ENCODE measurements at places on chromosomes 13 and 19.

- no peak for DNase-seq
These were observed 49.9 kb downstream of the MBD3L2B start for GRCh38 chr19:6971366-6971765.

DNA sequence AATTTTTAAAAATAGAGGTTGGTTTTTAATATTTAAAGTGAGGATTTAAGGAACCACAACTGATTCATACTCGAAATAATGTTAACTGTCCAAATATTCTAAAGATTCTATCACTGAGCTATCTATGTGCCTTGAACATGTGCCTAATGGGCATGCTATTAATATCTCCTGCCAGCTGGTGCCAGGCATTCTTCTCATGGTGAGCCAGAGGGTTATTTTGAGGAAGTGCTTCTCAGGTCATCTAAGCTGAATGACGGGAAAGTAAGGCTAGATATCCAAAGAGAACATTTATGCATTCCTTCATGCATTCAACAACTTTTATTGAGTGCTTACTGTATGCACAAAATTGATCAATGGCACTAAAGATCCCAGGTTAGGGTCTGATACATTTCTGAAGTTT is 138.2 kb downstream of the PIBF1 start:
- no peak for DNase-seq

DNA sequence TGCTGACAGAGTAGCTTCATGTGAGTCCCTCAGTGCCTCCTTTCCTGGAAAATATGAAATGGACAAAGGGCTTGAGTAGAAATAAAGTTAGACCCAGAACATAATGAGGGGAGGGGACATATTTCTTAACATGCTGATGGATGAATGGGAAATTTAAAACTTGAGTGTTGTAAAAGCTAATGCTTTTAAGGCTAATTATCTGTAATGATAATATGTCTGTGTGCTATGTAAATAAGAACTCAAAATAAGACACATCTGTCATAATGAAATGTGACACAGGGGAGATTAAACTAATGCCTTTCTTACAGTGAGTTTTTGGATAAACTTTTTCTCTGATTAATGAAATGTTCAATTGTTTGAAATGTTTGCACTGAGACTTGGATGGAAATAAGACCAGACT is 65.8 kb upstream of the RFXAP start:
- no peak for DNase-seq

GRCh38 chr13:98710521-98710920 is 42.0 kb downstream of the SLC15A1 start:
- DNase-seq = no peak

GRCh38 chr19:49084206-49085019 is 838 bp upstream of the SNRNP70 start:
- no peak for DNase-seq

GRCh38 chr13:113474179-113474578 is 16.3 kb downstream of the DCUN1D2 start:
- no peak for DNase-seq

DNA sequence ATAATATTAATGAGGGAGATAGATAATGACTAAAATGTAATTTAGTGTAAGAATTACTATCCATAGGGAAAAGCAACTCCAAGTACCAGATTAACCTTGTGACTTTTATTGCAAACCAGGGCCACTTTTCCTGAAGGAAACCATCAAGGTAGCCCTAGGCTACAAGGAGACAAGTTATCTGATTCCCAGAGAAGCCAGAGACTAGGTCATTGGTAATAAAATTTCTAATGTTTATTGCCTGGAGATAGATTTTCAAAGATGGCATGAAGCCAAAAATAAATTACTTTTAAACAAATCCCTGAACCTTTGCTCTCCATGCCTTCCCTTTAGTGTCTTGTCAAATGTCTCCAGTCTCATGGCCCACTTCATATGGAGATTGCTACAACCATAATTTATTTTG is 610.1 kb upstream of the SLC10A2 start:
- no peak for DNase-seq

GRCh38 chr19:5932609-5933262 is 18.7 kb downstream of the CAPS start:
- DNase-seq = no peak

- no peak for DNase-seq
These were observed 5.0 kb upstream of the TEX29 start for GRCh38 chr13:111315347-111315995.

DNA sequence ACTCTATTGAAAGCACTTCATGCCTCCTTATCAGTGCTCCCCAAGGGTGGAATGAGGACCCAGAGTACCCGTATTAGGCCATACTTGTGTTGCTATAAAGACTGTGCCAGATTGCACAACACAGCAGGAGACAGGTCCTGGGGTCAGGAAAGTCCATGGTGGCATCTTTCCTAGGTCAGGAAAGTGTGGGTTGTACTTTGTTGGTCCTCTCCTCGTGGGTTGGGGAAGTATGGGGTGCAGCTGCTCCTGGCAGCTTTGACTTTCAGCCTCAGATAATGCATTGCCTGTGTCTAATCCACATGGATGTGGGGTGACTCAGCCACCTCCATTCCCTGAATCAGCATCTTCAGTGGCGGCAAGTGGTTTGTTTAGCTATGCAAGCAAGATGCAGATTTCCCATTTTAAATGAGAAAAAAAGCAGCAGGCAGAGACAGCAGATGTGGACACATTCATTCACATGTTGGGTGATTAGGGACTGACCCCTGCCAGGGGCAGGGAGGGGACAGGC is 8.4 kb upstream of the CYP2B6 start:
- DNase-seq = no peak

- DNase-seq = no peak
These were observed 28.0 kb upstream of the SACS start for GRCh38 chr13:23461544-23461943.

- DNase-seq = no peak
These were observed 5.1 kb downstream of the TMEM86B start for GRCh38 chr19:55223291-55224037.

GRCh38 chr13:80313668-80314256 is 27.2 kb downstream of the SPRY2 start:
- DNase-seq = no peak

DNA sequence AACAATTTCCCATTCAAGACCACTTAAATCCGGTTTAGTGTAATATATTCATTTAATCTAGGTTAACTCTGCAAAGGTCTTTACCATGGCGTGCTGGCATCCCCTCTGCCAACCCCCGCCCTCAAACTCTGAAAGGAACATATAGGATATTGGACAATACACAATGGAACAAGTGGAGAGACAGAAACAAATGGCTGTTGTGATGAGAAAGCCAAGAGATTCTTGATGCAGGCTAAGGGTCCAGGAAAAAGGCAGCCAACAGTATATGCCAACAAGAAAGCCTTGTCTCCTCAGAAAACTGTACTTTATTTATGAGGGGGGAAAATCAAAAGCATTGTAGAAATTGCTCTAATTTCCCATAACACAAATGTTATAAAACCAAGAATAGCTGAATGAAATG is 407.3 kb upstream of the SGCG start:
- DNase-seq = no peak

GRCh38 chr19:18776736-18777135 is 14.4 kb downstream of the COMP start:
- DNase-seq = no peak

- no peak for DNase-seq
These were observed 136.1 kb downstream of the LACC1 start for GRCh38 chr13:44015811-44016210.

- no peak for DNase-seq
These were observed 34.9 kb upstream of the RCBTB2 start for GRCh38 chr13:48567515-48568369.

DNA sequence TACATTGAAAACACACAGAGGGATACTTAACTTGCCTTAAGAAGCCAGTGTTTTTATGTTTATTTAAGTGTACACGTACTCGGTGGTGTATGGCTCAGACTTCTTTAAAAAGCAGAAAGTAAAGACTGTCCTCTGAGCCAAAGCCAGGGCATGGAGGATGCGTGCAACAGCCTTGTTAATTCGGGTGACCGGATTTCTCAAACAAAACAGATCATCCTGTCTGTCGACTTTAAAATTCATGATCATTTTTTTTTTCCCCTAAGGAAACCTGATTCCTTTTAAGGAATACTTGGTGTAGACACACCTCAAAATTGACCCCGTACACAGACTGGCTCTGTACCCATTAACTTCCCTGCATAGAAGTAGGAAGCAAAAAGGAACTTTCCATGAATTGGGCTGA is 124.7 kb upstream of the RNF113B start:
- no peak for DNase-seq

GRCh38 chr13:97067017-97067895 is 73.0 kb upstream of the OXGR1 start:
- DNase-seq = no peak

DNA sequence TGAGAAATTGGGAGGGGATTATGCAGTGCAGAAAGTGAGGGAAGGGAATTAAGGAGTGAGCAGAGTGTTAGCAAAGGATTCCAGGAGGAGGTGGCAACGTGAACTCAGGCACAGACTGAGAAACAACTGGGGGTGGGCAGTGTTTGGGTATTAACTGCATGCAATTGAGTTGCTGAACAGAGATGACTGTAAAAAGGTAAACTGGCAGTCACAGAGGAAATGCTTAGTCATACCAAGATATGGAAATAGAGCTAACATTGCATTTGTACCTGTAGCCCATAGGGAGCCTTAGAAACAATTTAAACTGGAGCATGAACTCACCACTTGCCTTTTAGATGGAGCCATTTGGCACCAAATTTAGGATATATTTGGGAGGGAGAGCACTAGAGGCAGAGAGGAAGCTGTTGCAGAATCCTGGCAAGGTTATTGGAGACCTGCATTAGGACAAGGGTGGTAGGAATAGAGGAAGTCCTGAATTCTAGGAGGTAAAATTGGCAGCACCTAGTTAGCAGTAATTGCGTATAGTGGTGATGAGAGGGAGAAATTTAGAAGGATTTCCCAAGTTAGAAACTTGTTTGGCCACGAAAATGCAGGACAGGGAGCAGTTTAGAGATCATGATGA is 100.6 kb upstream of the FRY start:
- no peak for DNase-seq

DNA sequence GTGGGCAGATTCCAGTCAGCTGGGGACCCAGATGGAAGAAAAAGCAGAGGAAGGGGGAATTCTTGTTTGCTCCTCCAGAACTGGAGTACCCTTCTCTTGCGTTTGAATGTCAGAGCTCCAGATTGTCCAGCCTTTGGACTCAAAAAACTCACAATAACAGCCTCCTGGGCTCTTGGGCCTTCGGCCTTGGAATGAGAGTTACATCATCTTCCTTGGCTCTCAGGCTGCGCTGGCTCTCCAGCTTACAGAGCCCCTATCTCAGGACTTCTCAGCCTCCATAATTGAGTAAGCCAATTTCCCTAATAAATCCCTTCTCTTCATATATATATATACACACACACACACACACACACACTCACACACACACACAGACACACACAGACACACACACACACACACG is 1215.7 kb upstream of the SLC10A2 start:
- DNase-seq = no peak

DNA sequence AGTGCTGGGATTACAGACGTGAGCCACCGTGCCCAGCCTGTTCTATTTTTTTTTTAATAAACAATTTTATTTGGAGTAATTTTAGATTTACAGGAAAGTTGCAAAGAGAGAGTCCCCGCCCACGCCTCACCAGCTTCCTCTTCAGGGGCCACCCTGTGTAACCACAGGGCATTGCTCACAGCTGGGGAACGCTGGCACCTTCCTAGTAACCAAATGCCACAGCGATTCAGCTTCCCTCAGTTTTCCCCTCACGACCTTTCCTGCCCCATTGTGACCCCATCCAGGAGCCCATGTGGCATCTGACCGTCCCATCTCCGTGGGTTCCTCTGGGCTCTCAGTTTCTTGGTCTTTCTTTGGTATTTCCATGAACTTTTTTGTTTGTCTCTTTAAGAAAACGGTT is 83.9 kb downstream of the GNG7 start:
- peak; percentile 76 for DNase-seq

GRCh38 chr13:45174478-45174877 is 26.4 kb downstream of the KCTD4 start:
- no peak for DNase-seq

All from activated CD4-positive, alpha-beta T cell treated with anti-CD3 and anti-CD28 coated beads for 24 hours (primary cell).